Anterior cingulate cortex (tissue), 58 donors: ENCODE measurements at places on chromosomes 2 and 18.

GRCh38 chr2:133241224-133241571, 327.1 kb downstream of the NCKAP5 start:
- DNase-seq = no peak

GRCh38 chr2:225076125-225076524, 33.9 kb upstream of the DOCK10 start:
- DNase-seq = no peak

DNA sequence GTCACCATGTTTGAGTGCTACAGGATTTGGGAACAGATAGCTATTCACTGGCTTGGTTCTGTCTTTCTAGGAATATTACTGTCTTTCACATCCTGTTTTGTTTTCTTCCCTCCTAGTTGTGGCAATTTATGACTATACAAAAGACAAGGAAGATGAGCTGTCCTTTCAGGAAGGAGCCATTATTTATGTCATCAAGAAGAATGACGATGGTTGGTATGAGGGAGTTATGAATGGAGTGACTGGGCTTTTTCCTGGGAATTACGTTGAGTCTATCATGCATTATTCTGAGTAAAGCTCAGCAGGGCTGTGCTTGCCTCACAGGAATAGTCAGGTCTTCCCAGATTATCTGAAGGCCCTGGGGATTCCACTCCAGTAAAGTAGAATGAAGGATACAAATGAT, 98.9 kb downstream of the ABI2 start:
- no peak for DNase-seq

- no peak for DNase-seq
These were observed 38.5 kb downstream of the PSMG2 start for GRCh38 chr18:12741351-12741750.

- no peak for DNase-seq
These were observed 56.1 kb downstream of the RIF1 start for GRCh38 chr2:151465771-151466170.
